ENCODE measurements at places on chromosomes 5 and 9. TPM values are rescaled to one million over a fixed set of nuclear protein-coding genes. Genes with fewer than 3 reads are reported as not detected.

The LCN15 gene
- 0.08 TPM for polyA plus RNA-seq

- no peaks in the 10 kb centered on the region for H3K27me3 ChIP-seq
- H3K36me3 ChIP-seq = no peaks in the 10 kb centered on the region
Measured at GRCh38 chr5:72383280-72383679, 63.1 kb downstream of the PTCD2 start.

The PCDHB12 gene
- polyA plus RNA-seq = 1.1 TPM

The DPM2 gene
- polyA plus RNA-seq = 110 TPM

The SPAAR gene
- 0.33 TPM for polyA plus RNA-seq

The IL9 gene
- polyA plus RNA-seq = not detected

DNA sequence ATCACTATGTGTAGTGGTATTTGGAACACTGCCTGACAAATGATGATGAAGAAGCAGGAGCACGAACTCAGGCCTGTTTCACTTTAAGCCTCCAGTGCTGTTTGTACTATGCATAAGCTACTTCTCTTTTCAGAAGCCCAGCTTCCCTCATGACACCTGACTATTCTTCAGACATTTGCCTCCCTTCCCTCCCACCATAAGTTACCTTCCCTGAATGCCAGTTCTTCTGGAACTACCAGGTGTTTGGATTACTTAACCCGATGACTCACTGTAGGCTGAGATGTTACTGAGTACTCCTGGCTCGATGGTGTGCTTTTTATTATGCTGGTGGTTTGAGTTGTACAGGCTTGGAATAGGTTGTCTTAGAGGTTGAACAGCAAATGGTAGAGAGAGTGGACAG, 180.0 kb downstream of the SPATA31D1 start:
- no peak for DNase-seq
- H3K4me3 ChIP-seq = no peak overlapping the region
- H3K36me3 ChIP-seq = no peaks in the 10 kb centered on the region
- peaks cover 3% of the 10 kb centered on the region for H3K4me1 ChIP-seq
- H3K27ac ChIP-seq = no peak overlapping the region
- no peaks in the 10 kb centered on the region for H3K27me3 ChIP-seq

DNA sequence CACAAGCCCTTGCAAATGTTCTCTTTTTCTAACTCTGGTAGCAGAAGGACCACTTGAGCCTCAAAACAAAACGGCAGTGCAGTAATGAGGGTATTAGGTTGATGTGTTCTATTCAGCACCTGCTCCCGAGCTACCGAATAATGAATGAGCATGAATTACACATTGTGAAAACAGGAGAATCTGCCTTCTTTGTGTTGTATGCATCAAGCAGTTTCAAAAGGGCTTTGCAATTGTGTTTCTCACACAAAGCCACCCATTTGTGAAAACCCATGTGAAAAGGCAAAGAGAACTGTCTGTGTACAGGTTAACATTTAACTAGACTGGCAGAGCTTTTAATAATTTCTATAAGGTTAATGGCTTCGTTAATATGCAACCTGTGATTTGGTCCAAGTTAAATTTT, 97.8 kb downstream of the STK32A start:
- H3K27ac ChIP-seq = no peak overlapping the region
- H3K4me1 ChIP-seq = no peaks in the 10 kb centered on the region
- no peak overlapping the region for H3K4me3 ChIP-seq

GRCh38 chr5:76986825-76987526, 34.1 kb downstream of the CRHBP start:
- no peak overlapping the region for H3K4me3 ChIP-seq
- H3K27ac ChIP-seq = no peak overlapping the region
- H3K36me3 ChIP-seq = no peaks in the 10 kb centered on the region
- H3K27me3 ChIP-seq = no peaks in the 10 kb centered on the region
- no peaks in the 10 kb centered on the region for H3K4me1 ChIP-seq
